ENCODE measurements at places on chromosomes 7 and 10.

- H3K4me3 ChIP-seq: no peak overlapping the region
- H3K27ac ChIP-seq: no peak overlapping the region
- no peaks in the 10 kb centered on the region for H3K36me3 ChIP-seq
- DNase-seq: no peak
- H3K27me3 ChIP-seq: no peaks in the 10 kb centered on the region
- H3K4me1 ChIP-seq: peaks cover 44% of the 10 kb centered on the region
Observed at GRCh38 chr7:70566671-70567070, 565.3 kb upstream of the GALNT17 start.

GRCh38 chr7:140223515-140224221, 46.9 kb upstream of the KDM7A start:
- H3K4me1 ChIP-seq: no peaks in the 10 kb centered on the region
- no peaks in the 10 kb centered on the region for H3K36me3 ChIP-seq
- no peaks in the 10 kb centered on the region for H3K27me3 ChIP-seq
- DNase-seq: no peak
- H3K27ac ChIP-seq: no peak overlapping the region

DNA sequence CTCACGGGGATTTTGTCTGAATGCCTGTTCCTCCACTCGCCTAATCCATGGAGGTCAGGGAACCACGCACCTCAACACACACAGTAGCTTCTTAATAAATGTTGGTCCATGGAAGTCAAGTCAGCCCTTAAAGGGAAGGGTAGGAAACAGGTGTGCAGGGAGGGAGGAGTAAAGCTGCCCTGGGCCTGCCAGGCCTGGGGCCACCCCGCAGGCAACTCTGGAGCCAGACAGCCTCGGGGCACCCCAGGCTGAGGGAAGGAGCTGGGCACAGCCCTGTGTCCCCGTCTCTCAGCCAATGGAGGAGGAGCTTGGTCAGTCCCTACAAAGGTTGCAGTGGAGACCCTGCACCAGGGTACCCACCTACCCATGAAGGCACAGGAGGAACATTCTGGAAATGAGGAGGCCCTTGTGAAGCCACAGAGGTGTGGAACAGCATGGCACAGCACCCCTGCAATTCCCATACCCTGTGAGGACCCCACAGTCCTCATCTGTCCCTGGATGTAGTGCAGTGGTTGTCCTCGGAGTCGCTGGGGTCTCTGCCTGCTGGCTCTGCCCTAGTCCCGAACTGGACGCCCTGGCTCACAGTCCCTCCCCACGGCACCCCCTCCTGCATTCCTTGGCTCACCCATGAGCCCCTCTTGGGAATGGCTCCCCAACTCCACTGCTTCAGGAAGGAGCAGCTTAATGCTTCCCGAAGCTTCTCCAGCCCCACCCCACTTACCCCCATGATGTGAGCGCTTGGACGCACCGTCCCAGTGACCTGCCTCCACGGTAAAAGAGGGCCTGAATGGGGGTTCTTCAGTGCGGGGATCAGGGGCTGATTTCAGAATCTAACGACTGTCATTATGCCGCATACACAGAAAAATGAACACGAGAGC, 79.2 kb upstream of the INSIG1 start:
- H3K36me3 ChIP-seq: no peaks in the 10 kb centered on the region
- H3K4me3 ChIP-seq: no peak overlapping the region
- no peak overlapping the region for H3K27ac ChIP-seq

DNA sequence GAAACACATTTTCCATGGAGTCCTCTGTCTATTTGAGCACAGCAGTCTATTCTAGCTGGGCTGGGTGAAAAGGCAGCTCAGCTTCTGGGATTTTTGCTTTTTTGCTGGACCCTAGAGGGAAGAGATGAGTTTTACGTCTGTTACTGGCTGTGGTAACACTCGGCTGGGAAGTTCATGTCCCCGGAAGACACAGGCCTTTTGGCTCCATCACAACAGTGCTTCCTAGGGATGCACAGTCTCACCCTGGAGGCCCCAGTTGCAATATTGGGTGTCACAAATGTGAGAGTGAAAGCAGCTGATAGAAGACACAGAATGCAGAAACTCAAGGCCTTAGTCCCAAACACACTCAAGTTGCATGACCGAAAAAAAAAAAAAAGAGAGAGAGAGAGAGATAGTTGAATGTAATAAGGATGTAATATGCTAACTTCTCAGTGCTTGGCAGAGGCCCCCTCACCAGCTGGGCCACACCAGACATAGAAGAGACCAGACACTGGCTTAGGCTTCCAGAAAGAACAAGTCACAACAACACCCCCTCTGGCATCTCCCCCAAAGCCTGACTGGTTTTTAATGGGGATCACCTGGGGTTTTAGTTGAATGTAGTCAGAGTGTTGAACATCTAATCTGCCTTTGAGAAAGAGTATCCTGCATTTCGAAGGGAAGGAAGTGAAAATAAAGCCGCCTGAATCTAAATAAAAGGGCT, 545.4 kb upstream of the FZD8 start:
- peaks cover 7% of the 10 kb centered on the region for H3K4me1 ChIP-seq
- DNase-seq: peak; percentile 49
- H3K36me3 ChIP-seq: no peaks in the 10 kb centered on the region

DNA sequence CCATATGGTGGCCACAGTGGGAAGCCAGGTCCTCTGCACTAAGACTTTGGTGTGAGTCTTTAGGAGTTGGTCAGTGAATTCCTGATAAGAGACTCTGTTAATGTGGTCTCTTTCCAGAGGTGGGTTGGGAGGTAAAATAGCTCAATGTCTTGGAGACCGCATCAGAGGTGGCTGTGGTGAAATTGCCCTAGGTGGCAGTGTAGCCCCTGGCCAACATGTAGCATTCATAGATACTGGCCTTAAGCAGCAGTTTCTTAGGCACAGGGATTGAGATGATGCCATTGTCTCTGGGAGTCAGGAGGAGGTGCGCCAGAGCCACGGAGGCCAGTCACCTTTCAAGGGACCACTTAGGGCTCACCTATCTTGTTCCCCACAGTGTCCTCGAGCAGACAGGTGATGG, 202.8 kb downstream of the CREB5 start:
- H3K27ac ChIP-seq: no peak overlapping the region
- no peaks in the 10 kb centered on the region for H3K27me3 ChIP-seq
- peaks cover 6% of the 10 kb centered on the region for H3K4me1 ChIP-seq
- DNase-seq: no peak

DNA sequence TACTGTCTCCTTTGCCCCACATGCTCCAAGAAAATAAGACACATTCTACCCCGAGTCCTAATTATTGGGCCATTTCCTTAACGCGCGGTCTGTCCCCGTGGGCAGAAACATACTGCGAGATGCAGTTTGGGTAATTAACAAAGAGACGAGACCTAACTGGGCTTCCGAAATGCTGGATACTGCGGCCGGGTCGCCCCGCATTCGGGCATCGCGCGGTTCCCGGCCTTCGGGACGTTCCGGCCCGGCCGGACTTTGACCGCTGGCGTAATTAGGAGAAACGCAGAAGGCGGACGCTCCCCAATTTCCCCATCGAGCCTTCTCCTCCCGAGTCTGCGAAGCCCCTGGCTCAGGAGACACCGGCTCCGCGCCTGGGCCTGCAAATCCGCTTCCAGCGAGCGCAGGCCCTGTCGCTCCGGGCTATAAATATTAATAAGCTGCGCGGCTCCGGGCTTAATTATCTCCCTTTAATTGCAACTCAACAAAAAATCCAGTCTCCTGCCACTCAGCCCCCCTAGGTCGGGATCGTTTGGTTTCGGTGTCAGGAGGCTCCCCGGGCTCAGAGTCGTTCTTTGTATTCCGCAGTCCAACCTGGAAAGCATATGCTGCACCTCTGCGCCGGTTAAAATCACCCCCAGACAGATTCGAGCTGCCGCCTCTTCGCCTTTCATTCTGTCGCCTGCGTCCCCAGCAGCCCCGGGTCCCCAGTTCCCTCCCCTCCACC, 131.5 kb downstream of the SPAG6 start:
- peaks cover 66% of the 10 kb centered on the region for H3K27me3 ChIP-seq
- DNase-seq: no peak
- peaks cover 20% of the 10 kb centered on the region for H3K4me1 ChIP-seq
- H3K4me3 ChIP-seq: peak overlapping the region; percentile 44
- no peaks in the 10 kb centered on the region for H3K36me3 ChIP-seq
